ENCODE measurements at places on chromosomes 13 and 19. TPM values are rescaled to one million over a fixed set of nuclear protein-coding genes. Genes with fewer than 3 reads are reported as not detected.

AXL gene
- total RNA-seq = 6.8 TPM

CEACAM4 gene
- total RNA-seq = not detected

FAM83E gene
- total RNA-seq = 5.9 TPM

PDE4A gene
- total RNA-seq = 2.1 TPM

DNA sequence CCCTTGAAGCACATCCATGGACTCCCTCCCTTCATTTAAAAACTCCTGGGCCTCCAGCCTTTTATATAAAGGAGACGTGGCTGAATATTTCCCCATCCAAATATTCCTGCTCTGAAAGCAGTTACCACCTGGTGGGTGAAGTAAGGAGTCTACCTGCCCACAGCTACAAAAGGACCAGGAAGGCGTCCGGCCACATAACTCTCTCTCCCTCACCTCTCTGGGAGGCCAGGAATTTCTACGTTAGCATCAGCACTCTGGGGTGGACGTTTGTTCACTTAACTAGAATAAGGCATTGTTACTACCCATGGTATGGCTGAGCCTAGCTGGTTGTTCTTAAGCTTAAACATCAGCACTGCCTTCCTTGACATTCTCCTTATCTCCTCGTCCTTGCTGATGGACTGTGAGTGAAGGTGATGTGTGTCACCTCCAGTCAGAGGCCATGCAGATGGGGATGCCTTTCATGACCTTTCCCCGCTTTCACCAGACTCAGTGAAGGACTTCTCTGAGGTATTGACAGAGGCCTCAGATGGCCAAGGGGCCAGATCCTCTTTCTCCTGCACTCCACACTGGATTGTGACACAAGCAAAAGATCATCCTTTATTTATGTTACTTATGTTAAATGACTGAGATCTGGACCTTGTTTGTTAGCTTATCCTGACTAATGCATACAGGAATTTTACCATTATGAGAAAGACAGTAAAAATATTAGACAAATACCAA, 22.2 kb upstream of the KPNA3 start:
- no peak for DNase-seq

- DNase-seq = peak; percentile 35
These were observed 186.2 kb upstream of the PCDH9 start for GRCh38 chr13:67416047-67416925.

DNA sequence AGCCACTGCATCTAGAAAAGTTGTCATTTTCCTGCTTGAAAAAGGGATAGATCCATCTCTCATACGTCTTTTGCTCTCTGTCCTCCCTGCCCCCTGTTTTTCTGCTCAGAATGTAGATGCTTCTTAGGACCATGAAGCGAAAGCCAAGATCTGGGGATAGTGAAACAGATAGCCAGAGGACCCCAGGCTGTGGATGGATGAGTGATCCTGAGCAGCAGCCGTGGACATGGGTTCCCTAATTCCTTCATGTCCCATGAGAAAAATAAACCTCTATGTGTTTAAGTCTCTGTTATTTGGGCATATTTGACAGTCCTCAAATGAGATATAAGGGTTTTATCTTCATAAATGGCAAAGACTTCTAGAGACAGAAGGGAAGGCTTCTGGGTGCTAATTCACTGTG, 12.2 kb upstream of the FFAR2 start:
- no peak for DNase-seq

DNA sequence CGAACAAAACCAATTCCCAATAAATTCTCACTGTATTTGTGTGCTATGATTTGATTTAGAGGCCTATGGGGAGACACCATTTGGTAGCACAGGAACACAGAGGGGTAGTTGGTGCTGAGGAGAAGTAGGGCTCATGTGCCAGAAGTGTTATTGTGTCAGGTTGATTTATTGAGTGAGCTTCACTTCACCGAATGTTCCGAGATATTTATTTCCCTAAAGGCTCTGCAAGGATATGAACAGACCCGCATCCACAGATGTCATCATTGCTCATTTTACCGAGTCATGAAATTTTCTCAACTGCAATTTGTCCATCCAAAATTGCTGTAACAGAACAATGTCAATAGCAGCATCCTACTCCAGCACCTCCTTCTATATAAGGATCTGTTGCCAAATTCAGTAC, 69.5 kb downstream of the DACH1 start:
- no peak for DNase-seq

GRCh38 chr13:19665427-19665859, 32.0 kb downstream of the MPHOSPH8 start:
- no peak for DNase-seq

- no peak for DNase-seq
These were observed 191.8 kb downstream of the GGACT start for GRCh38 chr13:100396776-100397175.

DNA sequence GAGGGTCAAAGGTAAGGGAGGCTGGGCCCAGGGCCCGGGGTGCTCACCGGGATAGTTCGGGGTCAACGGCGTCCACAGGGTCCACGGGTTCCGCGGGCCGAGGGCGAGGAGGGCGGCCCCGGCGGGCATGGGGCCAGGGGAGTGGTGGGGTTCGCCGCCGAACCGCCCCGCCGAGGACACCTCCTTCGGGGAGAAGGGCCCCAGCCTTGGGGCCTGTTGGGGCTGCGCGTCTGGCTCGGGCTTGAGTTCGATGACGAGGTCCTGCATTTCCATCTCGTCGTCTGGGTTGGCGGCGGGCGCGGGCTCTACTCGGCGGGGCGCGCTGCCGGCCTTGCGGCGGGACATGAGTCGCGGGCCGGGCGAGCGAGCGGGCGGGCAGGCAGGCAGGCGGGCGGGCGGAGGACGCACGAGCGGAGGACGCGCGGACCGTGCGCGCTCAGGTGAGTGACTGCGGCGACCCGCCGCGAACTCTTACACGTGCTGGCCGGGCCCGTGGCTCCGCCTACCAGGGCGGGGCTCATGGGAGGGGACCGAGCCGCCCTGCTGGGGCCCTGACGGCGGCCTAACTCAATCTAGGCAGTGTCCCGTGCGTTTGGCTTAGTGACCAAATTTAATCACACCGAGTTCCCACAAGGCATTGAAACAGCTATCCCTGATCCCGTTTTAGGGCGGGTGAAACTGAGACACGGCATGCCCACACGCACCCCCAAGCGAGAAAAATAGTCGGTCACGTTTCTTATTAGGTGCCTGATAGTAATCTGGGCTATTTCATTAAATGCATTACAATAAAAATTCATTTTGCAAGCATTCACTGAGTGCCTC, at the start of gene ZNF296:
Gene ZNF296 (minus strand): TSS at position 450 of the 822 bp plus-strand sequence. CDS start 105 bp downstream, at position 345.
- no peak for DNase-seq

GRCh38 chr19:57720878-57721277, 6.5 kb downstream of the ZNF671 start:
- no peak for DNase-seq

DNA sequence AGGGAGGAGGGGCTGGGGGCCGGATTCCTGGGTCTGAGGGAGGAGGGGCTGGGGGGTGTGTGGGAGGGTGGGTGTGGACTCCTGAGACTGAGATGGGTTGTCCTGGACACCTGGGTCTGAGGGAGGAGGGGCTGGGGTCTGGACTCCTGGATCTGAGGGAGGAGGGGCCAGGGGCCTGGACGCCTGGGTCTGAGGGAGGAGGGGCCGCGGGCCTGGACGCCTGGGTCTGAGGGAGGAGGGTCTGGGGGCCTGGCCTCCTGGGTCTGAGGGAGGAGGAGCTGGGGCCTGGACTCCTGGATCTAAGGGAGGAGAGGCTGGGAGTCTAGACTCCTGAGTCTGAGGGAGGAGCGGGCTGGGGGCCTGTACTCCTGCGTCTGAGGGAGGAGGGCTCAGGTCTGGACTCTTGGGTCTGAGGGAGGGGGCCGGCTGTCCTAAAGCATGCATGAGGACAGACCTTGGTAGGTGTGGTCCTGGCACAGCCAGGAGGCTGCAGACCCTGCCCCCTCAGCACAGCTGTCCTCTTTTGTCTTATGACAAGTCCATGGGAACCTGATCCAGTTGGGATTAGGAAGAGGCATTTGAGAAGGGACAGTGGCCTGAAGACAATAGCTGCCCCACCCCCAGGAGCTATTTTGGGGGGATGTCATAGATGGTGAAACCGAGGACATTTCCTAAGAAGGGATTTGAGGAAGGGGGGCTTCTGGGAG, 1.3 kb downstream of the TNNT1 start:
- DNase-seq = no peak

DNA sequence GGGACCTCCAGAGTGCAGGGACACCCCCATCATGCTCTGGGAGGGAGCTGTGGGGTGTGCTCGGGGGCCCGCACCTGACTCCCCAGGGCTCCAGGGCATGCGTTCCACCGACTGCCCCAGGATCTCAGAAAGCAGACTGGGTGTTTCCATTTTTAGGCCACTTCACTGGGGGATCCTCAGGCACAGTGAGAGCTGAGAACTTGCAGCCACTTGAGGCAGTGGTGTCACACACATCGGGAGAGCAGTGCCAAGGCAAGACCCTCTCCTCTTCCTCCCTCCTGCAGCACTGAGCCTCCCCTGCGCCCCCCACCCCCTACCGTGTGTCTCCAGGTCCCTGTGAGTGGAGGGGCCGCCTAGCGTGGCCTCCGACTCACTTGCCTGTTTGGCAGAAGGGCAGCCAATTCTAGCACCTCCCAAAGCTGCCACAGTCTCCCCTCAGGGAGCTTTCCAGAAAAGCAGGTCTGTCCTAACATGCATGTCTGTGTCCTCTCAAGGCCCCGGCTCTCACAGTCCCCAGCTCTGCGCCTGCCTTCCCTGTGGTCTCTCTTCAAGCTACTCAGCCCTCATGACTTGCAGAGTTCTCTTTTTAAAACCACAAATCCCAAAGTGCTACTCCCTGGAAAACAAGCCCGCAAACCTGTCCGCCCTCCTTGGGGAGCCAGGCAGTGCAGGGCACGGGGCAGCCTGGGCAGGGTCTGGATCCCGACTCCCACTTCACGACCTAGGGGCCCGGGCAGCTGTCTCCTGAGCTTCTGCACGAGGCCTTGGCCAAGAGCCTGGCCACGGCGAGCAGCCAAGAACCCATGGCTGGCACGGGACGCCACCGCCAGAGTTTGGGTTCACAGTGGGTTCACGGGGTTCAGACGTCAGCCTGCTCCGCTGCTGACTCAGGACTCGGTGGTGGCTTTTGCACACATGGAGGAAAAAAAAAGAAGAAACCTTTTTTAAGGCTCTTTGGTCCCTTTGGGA, 94.1 kb downstream of the STK24 start:
- no peak for DNase-seq
